ENCODE measurements at places on chromosomes 7 and 10.

DNA sequence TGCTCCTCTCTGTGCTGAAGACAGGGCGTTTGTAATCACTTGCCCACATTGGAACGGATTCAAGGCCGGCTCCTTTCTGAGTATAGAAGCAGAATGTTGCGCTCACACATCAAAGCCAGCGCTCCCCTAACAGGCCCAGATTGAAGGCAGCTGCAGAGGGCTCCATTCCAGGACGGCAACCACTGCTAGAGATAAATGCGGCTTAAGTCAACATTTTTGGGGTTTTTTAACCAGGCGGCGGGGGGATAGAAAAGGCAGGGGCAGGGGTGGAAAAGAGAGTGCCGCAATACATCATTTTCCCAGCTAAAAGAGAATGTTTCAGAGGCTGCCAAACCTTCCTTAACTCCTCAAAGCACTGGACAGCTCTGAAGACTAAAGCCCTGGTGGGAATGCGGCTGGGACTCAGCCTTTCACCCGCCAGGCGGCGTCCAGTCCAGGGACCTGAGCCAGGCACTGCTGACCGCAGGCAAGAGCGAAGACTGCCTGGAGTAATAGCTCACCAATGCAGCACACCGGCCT, 189.6 kb downstream of the TNS3 start:
- no peak for DNase-seq

GRCh38 chr10:4844864-4845263, 18.9 kb downstream of the AKR1E2 start:
- DNase-seq = no peak

- no peak for DNase-seq
Measured at GRCh38 chr7:33516568-33516967, 387.2 kb downstream of the BBS9 start.

- DNase-seq = no peak
Measured at GRCh38 chr10:69499726-69500689, 48.7 kb downstream of the TSPAN15 start.

DNA sequence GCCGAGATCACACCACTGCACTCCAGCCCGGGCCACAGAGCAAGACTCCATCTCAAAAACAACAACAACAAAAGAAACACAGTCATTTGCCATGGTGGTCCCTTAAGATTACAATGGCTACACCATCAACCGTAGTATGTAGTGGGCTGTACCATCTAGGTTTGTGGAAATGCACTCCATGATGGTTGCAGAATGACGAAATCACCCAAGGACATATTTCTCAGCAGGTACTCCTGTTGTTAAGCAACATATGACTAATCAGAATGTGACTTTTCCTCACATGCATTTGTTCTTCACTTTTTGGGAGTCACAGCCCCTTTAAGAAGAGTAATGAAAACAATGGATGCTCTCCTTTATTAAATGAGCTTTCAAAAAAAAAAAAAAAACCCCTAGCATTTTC, 11.0 kb downstream of the SVIL start:
- DNase-seq = no peak

DNA sequence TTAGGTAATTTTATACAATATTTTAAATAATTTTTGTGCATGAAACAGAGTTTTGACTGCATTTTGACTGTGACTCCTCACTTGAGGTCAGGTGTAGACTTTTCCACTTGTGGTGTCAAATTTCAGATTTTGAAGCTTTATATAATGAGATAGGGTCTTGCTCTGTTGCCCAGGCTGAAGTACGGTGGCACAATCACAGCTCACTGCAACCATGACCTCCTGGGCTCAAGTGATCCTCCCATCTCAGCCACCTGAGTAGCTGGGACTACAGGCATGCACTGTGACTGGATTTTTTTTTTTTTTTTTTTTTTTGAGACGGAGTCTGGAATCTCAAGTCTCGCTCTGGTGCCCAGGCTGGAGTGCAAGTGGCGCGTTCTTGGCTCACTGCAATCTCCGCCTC, 74.9 kb downstream of the TCF7L2 start:
- DNase-seq = no peak

DNA sequence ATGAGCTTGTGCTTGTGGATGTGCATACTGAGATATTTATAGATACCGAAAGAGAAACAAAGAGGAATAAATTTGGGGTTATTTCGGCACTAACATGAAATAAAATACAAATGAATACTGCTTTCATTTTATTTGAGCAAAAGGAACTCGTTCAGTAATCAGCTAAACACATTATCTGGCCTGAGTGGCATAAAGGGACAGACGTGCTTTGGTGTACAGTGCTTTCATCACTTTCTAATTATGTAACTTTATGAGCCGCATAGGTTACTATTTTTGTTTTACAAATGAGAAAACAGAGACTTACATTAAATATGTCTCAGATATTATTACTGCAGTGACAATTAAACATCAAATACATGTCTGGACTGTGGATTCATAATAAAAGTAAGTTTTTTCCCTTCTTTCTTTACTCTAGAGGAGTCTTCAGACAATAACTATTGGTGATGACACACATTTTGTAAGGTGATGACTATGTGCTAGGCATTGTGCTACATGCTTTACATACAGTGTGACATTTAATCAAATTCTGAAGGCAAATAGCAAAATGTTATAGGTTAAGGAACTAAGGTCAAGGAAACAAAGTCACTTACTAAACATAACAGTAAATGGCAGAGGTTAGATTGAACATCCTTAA, 503.3 kb downstream of the SORCS1 start:
- DNase-seq = no peak

GRCh38 chr10:57815949-57816348, 451.7 kb downstream of the IPMK start:
- DNase-seq = no peak

- DNase-seq = no peak
Measured at GRCh38 chr10:127720142-127720541, 16.8 kb upstream of the FOXI2 start.

- no peak for DNase-seq
Measured at GRCh38 chr10:97383159-97383558, 18.0 kb downstream of the RRP12 start.

GRCh38 chr10:75654171-75654771, 222.8 kb downstream of the LRMDA start:
- no peak for DNase-seq

GRCh38 chr10:132255489-132256344, 52.0 kb downstream of the STK32C start:
- no peak for DNase-seq

GRCh38 chr10:68208424-68209042, 23.4 kb downstream of the ATOH7 start:
- DNase-seq = peak; percentile 35

DNA sequence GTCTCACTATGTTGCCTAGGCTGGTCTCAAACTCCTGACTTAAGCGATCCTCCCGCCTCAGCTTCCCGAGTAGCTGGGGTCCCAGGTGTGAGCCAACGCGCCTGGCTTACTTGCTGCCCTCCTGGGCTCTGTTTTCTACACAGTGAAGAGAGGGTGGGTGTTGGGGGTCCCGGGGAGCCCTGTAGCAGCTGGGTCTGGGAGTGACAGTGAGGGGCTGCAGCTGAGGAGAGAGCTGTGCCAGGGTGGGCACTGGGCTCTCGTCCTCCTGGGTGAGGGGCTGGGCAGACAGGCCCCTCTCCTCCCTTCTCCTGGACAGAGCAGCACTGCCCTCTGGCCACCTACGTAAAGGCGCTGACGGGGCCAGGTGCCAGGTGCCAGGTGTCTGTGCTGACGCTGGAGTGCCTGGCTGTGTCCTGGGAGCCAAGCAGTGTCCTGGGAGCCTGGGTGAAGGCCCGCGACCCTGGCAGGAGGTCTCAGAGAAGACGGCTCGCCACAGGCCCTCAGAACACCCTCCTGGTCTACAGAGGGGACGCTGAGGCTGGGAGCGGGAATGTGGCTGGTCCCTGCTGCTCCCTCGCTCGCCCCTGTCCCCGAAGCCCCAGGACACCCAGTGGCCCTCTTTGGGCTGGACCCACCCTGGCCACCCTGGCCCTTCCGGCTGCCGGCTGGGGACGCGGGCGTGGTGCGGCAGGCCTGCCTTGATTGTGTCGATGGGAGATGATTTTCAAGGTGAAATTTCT, 35.6 kb downstream of the UNCX start:
- no peak for DNase-seq

DNA sequence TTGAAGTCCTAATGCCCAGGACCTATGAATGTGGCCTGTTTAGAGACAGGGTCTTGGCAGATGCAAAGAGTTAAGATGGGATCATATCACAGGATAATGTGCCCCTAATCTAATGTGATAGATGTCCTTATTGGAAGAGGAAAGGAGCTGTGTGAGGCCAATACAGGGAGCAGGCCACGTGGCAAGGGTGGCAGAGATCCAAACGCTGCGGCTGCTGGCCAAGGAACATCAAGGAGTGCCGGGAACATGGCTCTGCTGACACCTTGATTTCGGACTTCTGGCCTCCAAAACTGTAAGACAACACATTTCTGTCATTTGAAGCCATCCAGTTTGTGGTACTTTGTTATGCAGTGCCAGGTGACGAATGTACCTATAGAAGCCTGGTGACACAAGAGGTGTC, 37.7 kb upstream of the EZH2 start:
- no peak for DNase-seq

DNA sequence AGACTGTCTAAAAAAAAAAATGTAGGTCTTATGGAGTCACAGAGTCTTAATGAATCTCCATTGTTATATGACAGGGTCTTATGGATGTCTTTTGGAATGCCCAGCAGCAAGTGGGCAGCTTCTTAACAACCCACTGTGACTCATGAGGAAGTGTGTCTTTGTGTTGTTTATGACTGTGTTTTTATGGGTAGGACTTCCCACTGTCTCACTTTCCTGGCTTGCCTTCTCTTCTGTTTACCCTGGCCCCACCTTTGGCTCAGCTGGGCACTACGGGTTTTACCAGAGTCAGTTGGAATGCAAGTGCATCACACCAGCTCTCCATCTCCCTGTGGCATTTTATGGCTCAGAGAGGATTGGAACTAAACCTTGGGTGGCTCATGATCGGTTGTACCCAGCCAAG, 580.5 kb downstream of the AUTS2 start:
- DNase-seq = no peak

- DNase-seq = peak; percentile 68
Measured at GRCh38 chr7:105387508-105388355, 989 bp downstream of the SRPK2 start.

DNA sequence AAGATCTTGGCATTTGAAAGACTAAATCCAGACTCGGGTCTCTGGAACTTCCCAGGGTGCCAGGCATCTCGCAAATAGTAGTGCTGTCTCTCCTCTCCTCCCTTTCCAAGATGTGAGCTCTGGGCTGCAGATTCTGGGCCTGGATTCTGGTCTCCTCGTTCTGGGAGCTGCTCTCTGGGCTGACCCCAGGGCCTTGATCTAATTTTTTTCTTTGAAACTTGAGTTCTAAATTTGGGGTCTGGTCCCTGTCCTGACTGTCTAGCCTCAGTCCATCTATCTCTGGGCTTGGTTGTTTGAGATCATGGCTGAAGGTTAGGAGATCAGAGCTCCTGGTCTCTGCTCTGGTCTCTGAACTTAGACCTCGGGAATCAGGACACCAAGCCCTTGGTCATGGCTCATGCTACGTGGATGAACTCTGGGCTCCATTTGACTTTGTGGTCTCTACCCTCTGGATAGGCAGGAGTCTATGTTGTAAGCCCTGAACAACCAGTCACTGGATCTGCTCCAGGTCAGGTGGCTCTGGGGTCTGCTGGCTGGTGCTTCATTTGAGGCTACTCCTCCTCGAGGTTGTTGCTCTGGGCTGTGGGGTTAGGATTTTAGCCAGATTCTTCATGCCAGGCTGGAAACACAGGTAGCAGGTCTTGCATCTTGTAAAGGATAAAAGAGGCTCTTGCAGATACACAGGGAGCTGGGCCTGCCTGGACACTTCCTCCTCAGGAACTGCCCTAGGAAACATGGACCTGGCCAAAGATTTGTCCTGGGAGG, 8.0 kb upstream of the MBL2 start:
- DNase-seq = no peak

DNA sequence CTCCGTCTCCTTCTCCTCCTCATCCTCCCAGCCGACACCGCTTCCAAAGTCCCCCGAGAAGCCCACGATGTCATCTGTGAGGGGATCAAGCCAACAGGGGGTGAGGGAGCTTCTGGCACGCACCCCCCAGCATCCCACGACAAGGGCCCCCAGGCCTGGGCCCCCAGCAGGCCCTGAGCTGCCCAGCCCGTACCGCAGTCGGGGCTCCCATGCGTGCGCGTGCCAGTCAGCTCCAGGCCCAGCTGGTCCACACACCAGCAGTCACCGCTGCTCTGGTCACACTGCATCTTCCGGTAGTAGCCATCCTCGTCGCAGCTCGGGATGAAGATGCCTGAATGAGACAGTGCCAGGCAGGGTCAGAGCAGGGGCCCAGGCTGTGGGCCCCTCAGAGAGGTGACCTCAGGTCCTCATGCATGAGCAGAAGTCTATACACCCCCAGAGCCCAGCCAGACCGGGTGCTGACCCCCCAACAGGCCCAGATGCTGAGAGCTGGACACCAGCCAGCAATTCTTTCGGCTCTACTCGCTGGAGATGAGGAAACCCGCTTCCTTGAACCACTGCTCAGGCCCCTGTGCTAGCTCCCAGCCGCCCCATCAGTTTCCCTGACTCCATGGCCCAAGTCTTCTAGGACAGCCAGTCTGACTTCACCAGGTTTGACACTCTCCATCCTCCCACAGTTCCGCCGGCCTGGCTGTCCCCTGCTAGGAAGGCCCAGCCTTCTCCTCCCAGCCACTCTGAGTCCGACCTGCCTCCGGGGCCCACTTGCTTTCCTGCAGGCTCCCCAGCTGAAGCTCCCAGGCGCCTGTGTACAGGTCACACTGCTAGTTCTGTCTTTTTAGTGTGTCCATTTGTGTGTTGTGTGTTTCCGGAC, 25.3 kb downstream of the SPOCK2 start:
- no peak for DNase-seq

GRCh38 chr10:100878291-100878910, 34.4 kb upstream of the SLF2 start:
- DNase-seq = peak; percentile 55
